Mesendoderm (in vitro differentiated cells): ENCODE measurements at places on chromosomes 7 and 10.

GRCh38 chr10:7559386-7559785, 107.4 kb downstream of the ITIH5 start:
- H3K4me1 ChIP-seq = no peaks in the 10 kb centered on the region
- DNase-seq = no peak
- no peaks in the 10 kb centered on the region for H3K27me3 ChIP-seq
- no peaks in the 10 kb centered on the region for H3K36me3 ChIP-seq

DNA sequence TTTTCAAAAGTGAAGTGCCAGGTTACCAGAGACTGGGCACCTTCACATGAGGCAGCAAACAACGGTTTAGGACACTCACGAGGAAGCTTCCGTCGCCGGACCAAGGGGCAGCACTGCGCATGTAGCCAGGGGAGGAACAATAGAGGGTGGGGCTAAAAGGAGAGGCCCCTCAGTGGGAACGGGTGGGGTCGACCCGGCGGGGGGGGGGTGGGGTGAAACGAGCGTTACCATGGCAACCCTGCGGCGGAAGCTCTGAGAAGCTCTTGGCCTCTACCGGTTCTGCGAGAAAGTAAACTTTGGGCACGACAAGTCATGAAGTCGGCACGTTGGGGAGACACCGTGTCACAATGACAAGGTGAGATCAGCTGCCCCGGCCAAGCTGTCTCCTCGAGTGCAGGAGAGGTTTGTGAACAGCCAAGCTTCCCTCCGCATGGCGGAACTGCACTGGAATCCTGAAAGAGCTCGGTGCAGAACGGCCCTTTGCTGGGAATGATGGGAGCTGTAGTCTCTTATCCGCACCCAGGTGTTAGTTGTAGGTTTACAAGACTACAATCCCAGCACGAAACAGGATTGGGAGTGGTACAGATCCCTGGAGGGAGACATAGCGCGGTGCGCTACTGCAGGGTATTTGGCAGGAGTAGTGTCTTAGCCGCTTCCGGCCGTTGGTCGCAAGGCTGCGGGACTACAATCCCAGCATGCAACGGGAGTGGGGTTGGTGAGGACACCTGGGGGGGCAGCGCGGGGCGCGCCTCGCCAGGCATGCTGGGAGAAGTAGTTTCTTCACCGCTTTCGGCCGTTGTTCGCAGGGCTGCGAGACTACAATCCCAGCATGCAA, 72.8 kb upstream of the ZNF722 start:
- DNase-seq = no peak
- no peaks in the 10 kb centered on the region for H3K4me1 ChIP-seq
- H3K27me3 ChIP-seq = no peaks in the 10 kb centered on the region
- H3K36me3 ChIP-seq = no peaks in the 10 kb centered on the region

DNA sequence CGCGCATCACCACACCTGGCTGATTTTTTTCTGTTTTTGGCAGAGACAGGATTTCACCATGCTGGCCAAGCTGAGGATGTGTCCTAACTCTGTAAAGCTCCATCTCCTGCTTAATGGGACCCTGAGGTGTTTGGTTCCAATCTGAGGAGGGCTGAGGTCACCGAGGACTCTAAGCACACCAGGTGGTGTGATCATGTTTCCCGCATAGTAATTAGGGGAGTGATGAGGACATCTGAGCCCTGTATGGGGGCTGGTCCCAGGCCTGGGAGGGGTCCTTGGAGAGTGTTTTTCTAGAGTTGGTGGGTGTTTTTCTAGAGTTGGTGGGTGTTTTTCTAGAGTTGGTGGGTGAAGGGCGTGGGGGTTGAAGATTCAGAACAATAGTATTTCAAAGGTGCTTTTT, 3.0 kb upstream of the ABHD11 start:
- H3K4me3 ChIP-seq = no peak overlapping the region
- DNase-seq = peak; percentile 80
- no peaks in the 10 kb centered on the region for H3K27me3 ChIP-seq

DNA sequence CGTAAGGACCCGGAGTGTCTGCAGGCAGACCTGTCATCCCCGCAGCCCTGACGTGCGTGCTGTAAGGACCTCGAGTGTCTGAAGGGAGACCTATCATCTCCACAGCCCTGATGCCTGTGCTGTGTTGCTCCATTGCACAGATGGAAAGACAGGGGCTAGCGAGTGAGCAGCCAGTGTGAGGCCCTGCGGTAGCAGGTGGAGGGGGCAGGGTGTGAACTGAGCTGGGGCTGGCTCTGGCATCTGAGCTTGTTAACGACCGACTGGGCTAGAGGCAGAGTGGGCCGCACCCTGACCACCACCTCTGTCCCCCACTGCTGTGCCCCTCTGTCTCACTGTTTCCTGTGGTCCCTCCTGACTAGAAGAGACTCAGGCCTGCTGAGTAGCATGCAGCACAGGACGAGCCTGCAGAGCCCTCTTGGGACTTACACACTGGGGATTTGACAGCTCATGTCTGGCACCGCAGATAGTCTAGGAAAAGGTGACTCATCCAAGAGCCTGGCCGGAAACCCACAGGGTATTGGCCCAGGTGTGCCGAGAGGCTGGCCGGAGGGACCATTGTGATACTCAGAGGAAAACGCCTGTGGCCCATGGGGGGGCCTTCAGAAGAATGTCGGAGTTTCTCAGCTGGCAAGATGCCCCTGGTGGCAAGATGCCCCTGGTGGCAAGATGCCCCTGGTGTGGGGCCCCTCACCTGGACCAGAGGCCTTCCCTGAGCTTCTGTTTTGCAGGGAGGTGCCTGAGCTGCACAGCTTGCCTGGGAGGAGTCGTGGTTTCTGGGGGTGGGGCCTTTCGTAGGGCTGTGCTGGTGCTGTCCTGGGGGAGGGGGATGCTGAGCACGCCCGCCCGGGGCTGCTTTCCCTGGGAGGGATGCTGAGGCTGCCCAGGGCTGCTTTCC, 34.3 kb downstream of the INPP5A start:
- H3K36me3 ChIP-seq = no peaks in the 10 kb centered on the region
- DNase-seq = peak; percentile 98
- H3K4me3 ChIP-seq = no peak overlapping the region
- H3K27me3 ChIP-seq = no peaks in the 10 kb centered on the region
- peaks cover 7% of the 10 kb centered on the region for H3K4me1 ChIP-seq
